ENCODE measurements at places on chromosomes 11 and 22.

- no peak for DNase-seq
Measured at GRCh38 chr11:69055598-69056516, 7.1 kb downstream of the TPCN2 start.

GRCh38 chr11:64558065-64558745, 32.8 kb upstream of the SLC22A12 start:
- no peak for DNase-seq

- no peak for DNase-seq
Measured at GRCh38 chr11:46675288-46675851, 25.0 kb downstream of the ARHGAP1 start.

- DNase-seq: no peak
Measured at GRCh38 chr11:92477686-92478085, 253.1 kb downstream of the FAT3 start.

DNA sequence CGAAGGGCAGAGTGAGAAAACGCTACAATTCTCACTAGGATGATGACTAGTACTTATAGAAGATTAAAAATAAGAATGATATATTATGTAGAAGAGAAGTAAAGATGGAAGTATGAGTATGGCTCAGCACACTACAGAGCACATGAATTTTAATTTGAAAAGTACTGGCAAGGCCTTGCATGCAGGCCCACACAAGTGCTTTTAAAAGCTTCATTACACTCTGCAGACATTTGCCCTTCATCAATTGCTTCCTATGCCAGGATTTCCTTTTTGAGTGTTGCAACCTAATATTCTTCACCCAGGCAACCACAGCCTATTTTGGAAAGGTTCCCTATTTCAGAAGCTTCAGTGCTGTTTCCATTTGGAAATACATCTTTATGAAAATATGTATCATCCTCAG, 81.1 kb downstream of the LARGE2 start:
- DNase-seq: peak; percentile 40

- peak; percentile 81 for DNase-seq
Measured at GRCh38 chr22:41367039-41367679, 14.6 kb upstream of the TEF start.

- no peak for DNase-seq
Measured at GRCh38 chr22:45263463-45264269, 21.1 kb upstream of the UPK3A start.

GRCh38 chr22:39946503-39947219, 13.5 kb upstream of the TMA7B start:
- DNase-seq: no peak

GRCh38 chr11:13777341-13777985, 109.0 kb downstream of the FAR1 start:
- no peak for DNase-seq

GRCh38 chr11:119092880-119093842, 8.5 kb downstream of the HMBS start:
- no peak for DNase-seq

DNA sequence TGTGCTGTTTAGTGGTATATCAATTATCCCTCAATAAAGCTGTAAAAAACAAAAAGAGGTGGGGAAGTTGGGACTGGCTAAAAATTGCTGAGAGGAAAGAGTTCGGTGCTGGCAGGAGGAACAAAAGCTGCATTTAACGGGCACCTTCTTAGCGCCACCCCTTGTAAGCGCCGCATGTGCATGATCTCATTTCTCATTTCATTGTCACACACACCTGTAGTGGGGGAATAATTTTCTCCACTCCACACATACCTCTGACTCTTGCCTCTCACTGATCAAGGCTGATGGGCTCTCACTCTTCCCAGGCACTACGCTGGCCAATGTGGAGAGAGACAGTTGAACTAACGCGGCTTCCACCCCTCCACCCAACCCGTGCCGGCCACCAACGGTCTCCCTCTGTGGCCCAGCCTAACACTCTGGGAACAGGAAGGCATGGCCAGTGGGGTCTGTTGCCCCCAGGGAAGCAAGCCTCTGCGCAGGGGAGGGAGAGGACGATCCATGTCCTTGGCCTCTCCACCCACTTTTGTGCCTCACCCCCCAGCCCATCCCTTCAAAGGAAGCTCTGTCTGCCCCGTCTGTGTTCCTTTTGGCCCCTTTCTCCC, 186.7 kb upstream of the SYT13 start:
- no peak for DNase-seq

DNA sequence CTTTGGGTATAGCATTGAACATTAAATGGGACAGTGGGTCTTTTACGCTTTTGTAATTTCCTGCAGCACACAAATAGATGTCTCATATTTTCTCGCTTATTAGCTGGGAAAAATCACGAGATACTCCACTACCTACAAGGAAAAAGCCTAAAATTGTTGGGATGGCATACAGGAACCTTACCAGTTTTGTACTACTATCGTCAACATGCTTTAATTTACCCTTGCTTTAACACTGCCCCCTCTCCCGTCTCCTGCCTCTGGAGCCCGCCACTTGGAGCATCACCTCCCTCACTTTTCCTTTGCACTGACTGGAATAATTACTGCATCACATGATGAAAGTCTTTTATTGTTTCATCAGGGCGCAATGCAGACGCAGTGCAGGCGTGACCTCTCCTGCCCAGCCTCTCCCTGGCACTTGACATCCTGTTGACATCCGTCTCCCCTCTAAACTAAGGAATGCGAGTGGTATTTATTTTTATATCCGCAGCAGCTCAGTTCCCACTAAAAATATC, 1.0 kb upstream of the FNBP4 start:
- peak; percentile 73 for DNase-seq

DNA sequence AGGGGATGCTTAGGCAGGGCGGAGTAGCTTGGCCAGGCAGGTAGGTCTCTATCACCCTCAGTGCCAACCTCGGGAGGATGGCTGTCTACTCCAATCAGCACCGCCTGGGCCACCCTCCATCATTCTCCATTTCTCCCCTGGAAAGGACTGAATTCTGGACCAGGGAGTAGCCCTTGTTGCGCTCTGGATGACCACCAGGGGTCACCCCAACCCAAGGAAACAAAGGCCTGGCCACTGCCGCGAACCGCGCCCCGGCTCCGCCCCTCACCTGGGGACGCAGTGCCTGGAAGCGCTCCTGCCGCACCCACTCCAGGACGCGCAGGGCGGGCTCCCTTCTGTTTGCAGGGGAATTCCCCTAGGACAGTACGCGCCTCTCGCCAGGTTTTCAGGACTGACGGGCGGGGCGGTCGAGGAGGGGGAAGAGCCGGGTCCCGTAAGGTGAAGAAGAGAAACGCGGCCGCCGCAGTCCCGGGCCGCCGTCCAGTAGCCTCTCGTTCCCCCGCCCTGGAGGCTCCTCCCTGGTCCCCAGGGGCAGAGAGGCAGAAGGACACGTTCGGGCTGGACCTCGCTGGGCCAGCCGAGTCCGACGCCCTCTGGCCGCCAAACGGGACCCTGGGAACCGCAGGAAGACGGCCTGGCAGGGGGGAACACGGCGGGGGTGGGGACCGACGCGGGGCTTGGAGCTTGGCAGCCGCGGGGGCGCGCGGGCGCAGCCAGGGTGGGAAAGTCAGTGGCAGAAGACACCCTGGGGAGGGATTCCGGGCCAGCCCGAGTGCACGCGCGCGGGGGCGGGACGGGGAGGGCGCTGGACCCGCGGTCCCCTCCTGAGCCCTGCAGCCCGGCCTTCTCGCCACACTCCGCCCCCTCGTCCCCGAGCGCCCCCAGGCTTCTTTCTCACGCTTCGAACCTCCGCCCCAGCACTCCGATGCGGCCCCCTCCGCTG, 7.1 kb downstream of the SCN4B start:
- DNase-seq: peak; percentile 73

Measured in NCI-H2171 (cell line).